ENCODE measurements at places on chromosomes 1 and 21.

DNA sequence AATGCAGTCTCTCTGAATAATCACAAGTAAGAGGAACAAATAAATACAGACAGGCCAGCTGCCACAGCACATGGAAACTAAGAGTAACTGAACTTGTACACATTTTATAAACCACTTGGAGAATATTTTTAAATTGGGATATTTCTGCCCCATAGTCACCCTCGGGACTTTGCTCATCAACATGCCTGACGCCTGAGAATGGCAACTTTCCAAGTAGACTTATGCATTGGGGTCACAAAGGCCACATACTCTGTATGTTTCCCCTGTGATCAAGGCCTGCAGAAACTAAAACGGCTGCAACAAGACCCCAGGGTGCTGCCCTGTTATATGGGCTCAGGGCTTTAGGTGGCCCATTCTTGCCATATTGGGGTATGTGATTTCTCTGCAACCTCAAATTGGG, 38.3 kb upstream of the GJA5 start:
- DNase-seq: no peak

- DNase-seq: no peak
Measured at GRCh38 chr1:207019161-207019560, 13.4 kb downstream of the C1orf116 start.

DNA sequence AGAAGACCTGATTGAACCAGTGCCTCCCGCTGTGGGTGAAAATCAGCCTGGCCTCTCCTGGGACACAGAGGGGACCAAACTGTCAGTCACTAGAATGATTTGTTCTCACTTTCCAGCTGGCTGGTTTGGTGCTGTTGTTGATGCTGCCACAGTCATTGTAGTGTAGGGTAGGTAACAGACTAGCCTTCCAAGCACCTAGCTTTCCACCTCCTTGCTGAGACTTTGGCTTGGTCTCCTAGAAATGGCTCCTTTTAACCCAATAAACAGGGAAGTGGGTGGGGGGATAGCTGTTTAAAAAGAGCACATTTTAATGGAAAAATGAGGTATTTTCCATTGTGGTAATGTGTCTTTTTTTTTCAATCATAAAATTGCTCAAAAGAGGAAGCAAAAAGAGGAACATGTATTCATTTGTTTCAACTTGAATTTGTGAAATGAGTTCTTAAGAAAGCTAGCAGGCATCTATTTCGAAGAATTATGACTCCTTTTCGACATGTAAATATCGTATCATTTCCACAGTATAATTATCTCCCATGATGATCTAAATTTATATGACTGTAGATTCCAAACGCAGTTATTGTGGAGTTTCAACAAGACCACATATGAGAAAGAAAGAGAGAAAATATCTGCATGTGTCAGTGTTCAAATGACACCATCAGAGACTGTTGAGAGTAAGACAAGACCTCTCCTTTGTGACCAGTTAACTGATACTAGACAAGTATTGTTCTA, 190.1 kb downstream of the HLX start:
- no peak for DNase-seq

GRCh38 chr21:28899744-28900143, 92.9 kb downstream of the LTN1 start:
- DNase-seq: no peak

GRCh38 chr1:64163970-64164369, 39.5 kb upstream of the UBE2U start:
- DNase-seq: no peak

- no peak for DNase-seq
Measured at GRCh38 chr1:66371233-66372005, 162.5 kb upstream of the SGIP1 start.

DNA sequence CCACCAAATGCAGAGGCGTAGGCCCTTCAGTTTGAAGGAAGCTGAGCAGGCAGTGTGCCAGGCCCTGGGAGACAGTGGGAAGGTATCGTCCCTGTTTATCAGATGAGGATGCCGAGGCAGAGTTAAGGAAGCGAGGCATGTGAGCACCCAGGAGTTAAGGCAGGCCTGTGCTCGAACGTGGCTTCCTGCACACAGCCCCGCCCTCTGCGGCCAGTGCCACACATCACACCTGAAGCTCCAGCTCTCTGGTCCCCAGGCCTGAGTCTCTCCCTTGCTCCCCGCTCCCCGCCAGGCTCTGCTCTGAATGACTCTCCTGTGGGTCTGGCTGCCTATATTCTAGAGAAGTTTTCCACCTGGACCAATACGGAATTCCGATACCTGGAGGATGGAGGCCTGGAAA, 32.1 kb downstream of the EPHX1 start:
- DNase-seq: no peak

- DNase-seq: no peak
Measured at GRCh38 chr1:51214615-51215131, 21.4 kb upstream of the RNF11 start.

DNA sequence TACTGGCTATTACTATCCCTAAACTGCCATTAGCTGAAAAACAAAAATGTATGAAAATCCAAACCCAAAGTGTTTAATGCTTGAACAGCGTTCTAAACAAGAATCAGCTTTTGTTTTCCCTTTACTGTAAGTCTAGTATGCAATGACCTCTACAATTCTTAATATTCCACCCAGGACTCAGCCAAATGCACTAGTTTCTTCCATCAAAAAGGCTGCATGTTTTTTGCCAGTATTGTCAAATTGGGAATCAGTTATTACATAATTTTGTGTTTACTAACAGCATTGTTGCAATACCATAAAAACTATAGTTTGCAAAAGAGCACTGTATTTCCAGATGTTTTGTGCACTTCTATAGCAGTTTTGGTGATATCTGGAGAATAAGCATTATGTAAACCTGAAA, 634.5 kb downstream of the LTN1 start:
- no peak for DNase-seq

DNA sequence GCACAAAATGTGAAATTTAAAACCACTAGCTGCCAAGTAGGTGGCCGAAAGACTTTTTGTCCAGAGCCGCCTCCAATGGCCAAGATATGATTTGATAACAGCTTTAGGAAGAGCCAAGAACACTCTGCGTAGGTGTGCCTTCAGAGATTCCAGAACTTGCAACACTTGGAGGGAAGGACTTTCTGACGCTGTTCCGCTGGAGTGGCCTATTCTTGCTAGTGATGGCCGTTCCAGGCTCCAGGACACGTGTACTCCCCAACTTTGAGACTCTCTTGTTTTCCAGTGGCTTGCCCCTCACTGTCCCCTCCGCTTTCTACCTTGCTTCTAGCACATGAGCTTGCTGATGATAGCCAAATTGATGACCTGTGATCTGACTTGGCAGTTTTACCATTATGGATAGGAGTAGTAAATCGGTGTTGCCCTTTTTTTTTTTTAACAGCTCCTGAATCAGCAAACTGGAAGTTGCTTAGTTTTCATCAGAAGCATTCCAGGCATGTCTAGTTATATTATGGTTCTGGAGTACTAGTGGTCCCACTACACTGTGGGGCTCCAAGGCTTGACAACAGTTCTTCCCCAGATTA, 1.0 kb downstream of the PRDX6 start:
- no peak for DNase-seq

- DNase-seq: peak; percentile 81
Measured at GRCh38 chr1:36125129-36125991, at the start of gene COL8A2. Gene COL8A2, minus strand, starts transcription at chr1:36125222. Its CDS starts 24,980 bp downstream, at chr1:36100242.

DNA sequence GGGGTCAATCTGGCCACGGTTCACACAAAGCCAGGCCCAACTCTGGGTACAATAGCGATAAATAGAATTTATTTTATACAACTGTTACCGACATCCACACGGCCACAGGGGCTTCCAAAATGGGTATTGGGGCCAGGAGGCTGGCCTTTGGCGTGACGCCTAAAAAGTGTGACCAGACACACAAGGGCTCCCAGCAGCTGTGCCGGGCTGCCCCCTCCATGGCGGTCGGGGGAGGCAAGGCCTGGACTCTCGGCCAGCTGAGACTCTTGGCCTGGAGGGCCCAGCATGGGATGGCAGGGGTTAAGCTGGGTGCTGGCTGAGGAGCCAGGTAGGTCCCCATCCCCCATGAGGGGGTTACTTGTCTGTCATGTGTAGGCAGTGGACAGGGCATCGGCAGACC, 73.0 kb downstream of the RAP1GAP start:
- DNase-seq: no peak

GRCh38 chr1:172421974-172422604, 1.6 kb downstream of the C1orf105 start:
- no peak for DNase-seq

DNA sequence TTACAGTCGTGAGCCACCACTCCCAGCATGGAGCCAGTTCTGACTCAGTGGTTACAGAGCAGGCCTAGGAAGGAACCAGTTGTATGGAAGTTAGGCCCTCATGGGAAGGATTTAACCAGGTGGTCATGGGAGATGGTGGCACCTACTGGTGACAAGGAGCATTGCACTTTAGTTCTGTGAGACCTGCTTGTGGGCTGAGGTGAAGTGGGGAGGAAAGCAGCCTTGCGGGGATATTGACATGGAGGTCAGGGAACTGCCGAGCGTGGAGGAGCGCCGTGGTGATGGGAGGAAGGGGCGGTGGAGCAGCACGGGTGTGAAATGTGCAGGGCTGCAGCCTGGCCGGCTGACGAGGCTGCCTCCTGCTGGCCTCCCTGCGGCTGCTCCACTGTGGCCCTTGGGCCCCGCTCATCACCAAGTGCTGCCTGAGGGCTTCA, 100.4 kb downstream of the GALNT2 start:
- peak; percentile 56 for DNase-seq
